Caudate nucleus (tissue), 63 donors: ENCODE measurements at places on chromosomes 4 and X.

DNA sequence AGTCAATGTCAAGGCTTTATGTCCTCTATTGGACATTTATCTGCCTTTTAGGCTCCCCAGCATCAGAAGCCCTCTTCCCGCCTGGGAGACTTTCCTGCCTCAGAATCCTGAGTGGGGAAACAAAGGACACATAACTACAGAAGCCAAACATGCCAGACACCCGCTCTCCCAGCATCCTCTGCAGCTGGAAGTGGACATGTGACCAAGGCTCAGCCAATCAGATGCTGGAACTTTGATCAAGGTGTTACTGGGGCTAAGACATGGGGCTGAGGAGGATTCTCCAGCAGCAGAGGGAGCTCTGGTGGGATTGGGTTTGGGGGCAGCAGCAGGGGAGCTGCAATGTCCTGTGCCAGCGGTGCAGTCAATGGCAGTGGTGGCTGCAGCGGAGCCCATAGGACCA is 19.5 kb downstream of the SLC2A9 start:
- DNase-seq, result no peak

DNA sequence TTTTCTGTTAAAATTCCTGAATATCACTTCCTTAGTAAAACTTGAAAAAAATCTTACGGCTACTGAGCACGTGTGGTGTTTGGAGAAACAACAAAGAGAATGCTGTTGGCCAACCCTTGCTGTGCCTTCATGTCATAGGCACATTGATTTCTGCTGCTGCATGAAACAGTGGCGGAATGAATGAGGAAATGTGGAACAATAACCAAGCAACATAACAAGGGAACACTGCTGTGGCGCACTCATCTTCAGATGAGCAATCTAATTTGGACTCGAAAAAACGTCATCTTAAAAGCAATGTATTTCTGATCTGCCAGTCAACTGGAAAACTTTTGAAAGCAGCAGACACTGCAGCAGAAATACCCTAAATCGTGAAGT is 51.4 kb downstream of the PROM1 start:
- DNase-seq, result no peak

DNA sequence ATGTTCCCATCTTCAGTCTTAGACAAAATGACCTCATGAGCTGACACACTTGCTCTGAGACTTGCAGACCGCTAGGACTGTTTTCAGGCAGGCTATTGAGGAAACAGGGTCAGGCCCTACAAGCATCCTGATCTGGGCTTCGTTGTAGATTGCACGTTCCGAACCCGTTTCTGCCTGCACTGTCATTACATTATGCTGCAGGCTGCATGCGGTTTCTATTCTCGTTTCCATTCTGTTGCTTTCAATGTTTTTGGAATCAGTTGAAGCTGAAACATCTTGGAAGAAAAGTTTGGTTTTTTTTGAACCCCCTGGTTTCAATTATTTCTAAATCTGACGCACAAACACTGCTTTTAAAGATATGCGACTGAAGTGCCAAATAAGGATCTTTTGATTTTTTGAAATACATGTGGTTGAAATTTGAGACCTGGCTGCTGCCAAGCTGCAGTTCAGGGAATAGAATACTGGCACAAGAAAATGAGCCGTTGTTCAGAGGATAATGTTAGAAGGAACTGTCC is 716.1 kb upstream of the INTU start:
- DNase-seq, result no peak

DNA sequence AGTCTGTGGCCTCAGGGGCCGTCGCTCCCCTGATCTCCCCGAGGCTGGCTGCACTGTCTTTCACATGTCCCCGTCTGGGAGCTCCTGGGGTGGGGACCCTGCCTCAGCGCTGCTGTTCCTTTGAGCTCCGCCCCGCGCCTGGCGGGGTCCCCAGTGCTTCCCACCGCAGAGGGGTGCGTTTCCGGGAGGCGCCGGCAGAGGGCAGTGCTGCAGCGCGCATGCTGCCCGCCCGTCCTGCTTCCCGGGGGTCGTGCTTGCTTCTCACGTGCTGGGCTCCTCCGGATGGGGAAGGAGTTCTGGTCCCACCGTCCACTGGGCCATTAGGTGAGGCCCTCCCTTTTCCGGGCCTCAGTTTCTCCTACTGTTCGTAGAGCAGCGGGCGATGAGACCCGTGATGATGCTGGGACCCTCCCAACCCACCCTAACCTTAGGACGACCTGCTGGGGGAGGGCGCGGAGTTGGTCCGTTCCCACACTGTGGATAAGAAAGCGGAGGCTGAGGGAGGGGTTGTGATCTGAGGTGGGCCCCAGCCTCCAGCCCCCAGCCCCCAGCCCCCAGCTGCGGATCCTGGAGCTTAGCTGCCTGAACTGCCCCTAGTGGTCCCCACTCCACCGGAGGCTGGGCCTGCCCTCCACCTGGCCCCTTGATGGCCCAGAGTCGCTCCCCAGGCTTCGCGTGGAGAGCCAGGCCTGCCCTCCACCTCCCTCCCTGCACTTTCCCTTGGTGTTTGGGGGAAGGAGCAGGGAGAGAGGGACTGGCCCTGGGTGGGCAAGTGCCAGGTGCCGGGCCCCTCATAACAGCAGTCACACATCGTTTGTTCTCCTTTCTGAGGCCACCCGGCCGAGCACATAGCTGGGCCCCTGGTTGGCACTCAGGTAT is 15.3 kb downstream of the CPZ start:
- no peak for DNase-seq

- no peak for DNase-seq
Measured at GRCh38 chr4:147981305-147981704, 249.4 kb downstream of the ARHGAP10 start.

- DNase-seq, result no peak
Measured at GRCh38 chr4:71303287-71303686, 35.5 kb upstream of the SLC4A4 start.

DNA sequence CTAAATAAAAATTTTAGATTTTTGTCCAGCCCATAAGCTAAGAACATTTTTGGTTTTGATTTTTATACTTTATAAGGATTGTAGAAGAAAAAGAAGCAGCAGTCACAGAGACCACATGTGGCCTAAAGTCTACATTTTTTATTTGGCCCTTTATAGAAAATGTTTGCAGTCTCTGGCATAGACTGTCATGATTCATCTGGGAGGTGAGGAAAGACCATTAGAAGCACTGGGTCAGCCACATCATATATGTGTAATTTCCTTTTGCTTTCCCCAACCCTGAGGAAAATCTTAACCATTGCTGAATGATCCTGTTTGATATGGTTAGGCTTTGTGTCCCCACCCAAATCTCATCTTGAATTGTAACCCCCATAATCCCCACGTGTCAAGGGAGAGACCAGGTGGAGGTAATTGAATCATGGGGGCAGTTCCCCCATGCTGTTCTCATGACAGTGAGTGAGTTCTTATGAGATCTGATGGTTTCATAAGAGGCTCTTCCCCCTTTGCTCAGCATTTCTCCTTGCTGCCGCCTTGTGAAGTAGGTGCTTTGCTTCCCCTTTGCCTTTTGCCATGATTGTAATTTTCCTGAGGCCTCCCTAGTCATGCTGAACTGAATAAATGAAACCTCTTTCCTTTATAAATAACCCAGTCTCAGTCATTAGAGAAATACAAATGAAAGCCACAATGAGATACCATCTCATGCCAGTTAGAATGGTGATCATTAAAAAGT is 12.1 kb upstream of the COPS4 start:
- DNase-seq, result no peak

GRCh38 chr4:13322681-13323101 is 161.4 kb downstream of the RAB28 start:
- no peak for DNase-seq

GRCh38 chrX:118974908-118975671 is 672 bp downstream of the LONRF3 start:
- DNase-seq, result no peak

DNA sequence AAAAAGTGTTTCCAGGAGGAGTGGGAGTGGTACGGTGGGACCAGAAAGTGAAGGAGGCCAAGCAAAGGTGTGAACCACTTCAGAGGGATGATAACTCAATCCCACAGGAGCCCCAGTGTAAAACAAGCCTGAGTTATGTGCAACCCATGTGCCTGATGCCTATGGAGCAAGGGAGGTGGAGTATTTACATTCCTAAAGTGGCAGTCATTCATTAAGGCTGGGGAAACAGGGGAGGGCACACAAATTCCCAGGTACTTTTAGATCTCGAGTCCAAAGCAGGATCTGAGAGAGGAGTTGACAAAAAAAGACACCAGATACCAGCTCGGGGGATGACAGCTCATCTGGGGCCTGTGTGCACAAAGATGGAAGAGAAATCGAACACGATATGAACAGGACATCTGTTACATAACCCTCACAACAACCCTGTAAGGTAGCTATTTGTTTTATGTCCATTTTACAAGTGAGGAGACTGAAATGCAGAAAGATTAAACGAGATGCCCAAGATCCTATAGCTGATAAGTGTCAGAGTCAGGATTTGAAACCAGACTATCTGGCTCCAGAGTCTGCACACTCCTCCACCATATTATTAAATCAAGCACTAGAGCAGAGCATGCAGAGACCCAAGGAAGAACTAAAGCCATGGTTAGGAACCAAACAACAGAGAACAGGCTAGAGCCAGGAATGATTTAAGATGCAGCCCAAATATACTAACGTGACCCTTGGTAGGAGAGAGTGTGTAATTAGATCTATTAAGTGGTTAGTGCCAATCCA is 91.9 kb upstream of the MAPK10 start:
- no peak for DNase-seq

DNA sequence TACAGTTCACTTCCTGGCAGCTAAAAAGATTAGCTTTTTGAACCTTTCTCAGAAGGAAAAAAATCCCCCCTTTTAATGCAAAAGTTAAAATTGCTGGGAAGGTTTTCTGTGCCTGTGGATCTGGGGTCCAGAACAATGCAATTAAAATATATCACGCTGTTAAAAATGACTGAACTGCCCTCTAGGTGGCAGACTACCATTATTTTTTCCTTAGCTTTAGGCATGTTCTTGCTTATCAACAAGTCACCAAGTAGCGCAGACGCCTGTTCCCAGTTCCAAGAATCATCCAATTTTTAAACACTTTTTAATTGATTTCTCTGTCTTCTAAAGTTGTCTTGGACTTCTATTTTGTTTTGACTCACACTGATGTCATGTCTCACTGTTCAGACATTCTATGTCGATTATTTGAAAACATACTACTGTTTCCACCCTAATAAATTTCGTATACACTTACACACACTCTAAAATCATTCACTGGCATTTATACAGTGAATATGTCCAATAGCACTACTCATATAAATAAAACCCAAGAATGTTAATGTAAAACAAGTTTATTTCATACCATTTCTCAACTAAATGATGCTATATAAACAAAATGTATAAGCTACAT is 661.6 kb downstream of the RAPGEF2 start:
- no peak for DNase-seq
